ENCODE measurements at places on chromosomes 3 and 15.

DNA sequence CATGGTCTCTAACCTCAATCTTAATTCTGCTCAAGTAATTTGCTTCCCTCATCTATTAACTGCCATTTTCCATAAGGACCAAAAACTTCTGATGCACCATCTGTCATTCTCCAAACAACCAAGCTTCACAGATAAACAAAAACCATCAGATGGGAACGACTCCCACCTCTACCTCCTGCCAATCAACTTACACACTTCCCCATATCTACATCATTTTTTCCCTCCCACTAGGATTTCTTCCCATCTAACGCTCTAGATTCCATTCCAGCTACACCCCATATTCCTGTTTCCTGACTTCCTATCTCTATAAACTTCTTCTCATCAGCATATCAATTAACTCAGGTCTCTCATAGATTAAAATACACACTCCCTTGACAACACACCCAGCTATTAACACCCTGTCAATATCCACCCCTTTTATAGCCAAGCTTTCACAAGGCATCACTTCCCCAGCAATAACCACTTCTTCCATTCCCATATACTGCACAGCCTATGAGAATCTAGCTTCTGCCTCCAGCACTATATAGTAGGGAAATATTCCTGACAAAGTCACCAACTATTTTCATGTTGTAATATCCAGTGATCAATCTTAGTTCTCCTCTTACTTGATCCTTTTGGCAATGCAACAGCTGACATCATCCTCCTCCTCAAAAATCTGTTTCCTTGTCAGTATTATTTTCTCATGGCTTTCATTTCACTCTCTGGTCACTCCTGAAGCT is 39.2 kb downstream of the SNX4 start:
- no peak for DNase-seq

GRCh38 chr3:20916951-20917606 is 731.1 kb upstream of the SGO1 start:
- no peak for DNase-seq

DNA sequence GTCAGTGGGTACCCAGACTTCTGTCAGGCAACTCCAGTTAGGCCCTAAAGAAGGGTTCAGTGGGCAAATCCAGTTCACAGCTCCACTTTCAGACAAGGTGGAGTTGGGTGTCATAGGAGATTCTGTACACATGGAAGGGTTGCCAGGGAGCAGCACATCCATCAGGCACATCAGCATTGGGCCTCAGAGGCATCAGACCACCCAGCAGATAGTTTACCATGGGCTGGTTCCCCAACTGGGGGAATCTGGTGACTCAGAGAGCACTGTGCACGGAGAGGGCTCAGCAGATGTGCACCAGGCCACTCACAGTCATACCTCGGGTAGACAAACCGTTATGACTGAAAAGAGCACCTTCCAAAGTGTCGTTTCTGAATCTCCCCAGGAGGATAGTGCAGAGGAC is 27.2 kb downstream of the SYNM start:
- DNase-seq: no peak

DNA sequence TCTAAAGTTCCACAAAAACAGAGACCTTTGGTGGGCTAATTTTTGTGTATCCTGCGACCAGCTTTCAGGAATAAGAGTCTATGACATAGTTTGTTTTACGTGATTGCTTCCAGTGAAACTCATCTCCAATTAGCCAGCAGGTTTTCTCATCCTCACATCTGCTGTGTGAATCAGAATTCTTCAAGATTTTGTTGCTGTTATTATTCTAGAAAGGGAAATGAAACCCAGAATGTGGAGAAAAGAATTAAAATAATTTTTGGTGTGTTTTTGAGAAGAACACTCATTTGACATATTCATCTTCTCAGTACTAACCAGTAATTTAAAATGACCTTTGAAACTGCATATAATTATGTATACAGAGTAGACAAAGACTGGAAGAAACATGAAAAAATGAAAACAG is 175.9 kb downstream of the USP13 start:
- no peak for DNase-seq

- DNase-seq: peak; percentile 88
Measured at GRCh38 chr3:154120961-154121700, at the start of gene ARHGEF26. ARHGEF26 (plus strand) TSS chr3:154121390; CDS start chr3:154121993, 603 bp downstream.
